ENCODE measurements at places on chromosomes 3 and 15.

DNA sequence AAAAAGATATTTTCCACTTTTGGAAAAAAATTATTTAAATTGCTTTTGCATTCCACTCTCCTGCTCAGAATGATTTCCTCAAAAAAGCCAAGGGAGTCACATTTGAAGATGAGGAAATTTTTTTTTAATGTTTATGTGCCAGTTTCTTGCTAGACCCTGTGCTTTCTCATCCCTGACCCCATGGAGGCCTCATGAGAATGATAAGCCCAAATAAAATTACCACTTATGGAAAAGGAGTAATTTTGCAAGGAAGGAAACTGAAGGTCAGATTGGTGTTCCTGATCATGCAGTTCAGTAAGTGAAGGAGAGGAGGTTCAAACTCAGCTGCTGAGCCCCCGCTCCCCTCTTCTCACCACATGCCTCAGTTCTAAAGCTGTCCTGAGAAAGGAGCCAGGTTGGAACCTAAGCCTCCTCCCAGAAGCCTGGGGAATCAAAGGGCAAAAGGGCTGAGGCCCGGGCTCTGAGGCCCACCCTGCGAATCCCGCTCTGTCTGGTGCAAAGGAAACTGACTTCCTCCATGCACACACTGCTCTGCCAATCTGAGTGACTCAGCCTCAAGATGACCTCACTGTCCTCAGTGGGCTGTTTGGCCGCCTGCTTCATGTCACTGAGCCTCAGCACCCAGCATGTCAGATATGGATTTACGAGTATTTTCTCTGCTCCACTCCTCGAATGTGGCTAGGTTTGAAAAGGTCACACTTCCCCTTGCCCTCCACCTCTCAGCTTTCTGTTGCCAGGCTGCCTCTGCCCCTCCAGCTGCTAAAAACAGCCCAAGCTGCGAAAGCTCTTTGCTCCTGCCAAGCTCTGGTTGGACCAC lies 56.9 kb upstream of the FLNB start:
- no peak for DNase-seq

GRCh38 chr3:164208048-164208447 lies 870.2 kb downstream of the SI start:
- no peak for DNase-seq

DNA sequence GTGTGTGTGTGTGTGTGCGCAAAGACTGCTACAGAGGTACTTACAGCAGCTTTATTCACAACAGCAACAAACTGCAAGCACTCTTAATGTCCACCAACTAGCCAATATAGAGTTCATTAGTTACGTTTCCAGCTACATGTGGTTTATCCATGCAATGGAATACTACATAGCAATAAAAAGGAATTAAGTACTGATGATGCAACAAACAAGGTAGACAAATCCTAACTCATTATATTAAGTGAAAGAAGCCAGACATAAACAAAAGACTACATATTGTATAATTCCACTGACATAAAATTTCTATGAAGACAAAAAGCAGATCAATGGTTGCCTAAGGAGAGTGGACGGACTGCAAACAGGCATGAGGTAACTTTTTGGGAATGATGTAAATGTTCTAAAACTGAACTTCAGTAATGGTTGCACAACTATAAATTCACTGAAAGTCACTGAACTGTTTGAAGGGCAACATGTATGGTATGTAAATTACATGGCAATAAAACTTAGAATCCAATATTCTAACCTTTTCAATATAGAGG lies 433.7 kb downstream of the SHQ1 start:
- DNase-seq: no peak

DNA sequence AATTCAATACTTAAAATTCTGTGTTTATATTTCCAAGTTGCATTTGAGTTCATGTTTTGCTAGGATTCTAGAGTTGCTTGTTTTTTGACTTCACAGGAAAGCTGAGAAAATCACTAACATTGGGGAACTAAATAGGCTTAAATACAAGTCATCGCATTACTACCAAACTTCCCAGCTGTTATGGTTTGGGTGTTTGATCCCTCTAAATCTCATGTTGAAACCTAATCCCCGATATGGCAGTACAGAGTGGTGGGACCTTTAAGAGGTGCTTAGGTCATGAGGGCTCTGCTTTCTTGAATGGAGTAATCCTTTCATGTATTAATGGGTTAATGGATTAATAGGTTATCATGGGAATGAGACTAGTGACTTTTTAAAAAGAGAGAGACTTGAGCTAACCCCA lies 77.2 kb upstream of the ARPP21 start:
- no peak for DNase-seq

DNA sequence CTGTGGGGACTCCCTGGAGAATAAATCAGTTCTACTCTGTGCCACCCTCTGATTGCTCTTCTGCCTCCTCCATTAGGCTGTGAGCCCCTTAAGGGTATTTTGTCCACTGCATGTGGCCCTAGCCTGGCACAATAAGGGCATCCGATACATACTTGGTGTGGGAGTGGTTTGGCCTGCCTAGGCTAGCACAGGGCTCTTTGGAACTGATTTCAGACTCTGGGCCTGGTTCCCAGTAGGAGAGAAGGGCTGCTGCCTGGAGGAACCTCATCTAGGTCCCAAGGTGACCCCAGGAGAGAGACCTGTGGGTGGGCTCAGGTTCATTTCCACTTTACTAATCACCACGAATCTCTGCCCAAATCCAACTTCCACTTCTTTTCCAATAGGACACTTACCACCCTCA lies 5.3 kb upstream of the CTDSPL start:
- no peak for DNase-seq

- DNase-seq: no peak
These were observed 317.7 kb upstream of the TLE3 start for GRCh38 chr15:70415398-70415797.

DNA sequence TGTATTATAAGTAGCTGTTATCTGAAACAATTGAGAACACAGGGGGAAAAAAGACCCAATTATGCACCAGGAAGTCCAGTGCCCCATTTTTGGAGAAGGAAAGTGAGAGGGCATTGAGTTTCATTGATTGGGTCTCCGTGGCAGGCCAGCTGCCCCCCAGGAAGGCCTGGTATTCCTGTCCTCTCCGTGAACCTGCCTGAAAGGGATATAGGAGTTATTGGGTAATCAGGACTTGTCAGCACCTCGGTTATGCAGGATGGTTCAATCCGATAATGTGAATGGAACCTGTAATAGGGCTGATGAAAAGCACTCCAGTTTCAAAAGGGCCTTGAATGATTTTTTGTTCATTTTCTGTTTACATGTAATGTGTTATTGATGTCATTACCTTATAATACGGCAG lies 122.0 kb upstream of the RARB start:
- no peak for DNase-seq

DNA sequence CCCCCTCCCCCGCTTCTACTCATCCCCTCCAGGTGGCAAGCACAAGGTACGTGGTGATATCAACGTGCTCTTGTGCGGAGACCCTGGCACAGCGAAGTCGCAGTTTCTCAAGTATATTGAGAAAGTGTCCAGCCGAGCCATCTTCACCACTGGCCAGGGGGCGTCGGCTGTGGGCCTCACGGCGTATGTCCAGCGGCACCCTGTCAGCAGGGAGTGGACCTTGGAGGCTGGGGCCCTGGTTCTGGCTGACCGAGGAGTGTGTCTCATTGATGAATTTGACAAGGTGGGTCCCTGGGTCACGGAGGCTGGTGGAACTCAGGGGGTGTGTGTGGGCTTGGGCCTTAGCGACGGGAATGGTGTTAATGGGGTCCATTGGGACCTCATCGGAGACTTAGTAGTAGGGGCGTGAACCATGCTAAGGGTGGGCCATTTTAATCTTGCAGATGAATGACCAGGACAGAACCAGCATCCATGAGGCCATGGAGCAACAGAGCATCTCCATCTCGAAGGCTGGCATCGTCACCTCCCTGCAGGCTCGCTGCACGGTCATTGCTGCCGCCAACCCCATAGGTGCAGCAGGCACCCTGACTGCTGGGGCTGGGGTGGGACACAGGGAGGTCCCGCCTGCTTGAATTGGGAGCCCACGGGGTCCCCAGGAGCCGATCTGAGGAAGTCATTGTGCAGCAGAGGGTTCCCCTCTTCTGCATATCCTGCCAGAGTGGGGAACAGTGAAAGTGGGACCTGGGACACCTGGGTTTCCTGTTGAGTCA lies 12.0 kb upstream of the PODXL2 start:
- DNase-seq: no peak

DNA sequence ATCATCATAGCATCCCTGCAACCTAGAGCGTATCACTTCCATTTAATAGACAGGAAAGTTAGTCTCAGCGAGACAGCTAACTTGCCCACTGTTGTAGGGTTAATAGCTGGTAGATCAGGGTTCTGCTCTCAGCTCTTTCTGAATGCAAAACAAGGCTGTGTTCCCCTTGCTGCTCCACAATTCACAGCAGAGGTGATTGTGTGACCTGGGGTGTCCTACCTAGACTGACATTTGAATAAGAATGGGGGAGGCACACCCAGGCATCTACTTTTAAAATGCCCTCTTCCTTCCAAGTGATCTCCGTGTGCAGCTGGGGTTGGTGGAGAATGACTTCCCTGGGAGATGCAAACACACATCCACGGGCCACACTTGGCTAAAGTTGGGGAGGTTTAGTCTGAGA lies 43.0 kb upstream of the CACNA2D3 start:
- no peak for DNase-seq

DNA sequence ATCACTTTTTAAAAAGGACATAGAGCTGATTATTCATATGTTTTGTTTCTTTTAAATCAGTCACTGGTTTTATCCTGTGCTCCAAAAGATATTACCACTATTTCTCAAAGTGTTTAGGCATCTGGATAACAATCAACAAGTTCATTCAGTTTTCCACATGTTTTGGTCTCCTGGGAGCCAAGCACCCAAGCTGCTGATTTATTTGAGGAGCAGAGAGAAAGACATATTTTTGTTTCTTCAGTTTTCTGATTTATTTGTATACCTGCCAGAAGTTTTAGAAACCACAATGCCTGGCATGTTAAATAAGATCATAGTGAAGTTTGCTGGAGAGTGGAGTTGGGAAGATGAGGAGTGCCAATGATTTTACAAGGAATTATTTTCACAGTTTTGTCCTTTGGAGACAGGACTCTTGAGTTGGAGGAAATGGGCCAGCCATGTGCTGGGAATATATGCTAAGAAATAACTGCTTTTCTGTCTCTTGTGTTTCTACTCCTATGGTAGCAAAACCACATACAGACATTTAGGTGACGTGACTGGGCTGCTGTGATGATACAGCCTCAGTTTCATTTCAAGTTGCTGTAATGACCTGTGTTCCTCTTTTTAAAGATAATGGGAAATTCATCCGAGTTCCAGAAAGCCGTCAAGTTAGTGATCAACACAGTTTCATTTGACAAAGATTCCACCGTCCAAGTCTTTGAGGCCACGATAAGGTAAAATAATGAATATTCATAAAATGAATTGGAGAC lies 11.7 kb downstream of the EDEM1 start:
- no peak for DNase-seq

- no peak for DNase-seq
These were observed 11.0 kb upstream of the RAB7A start for GRCh38 chr3:128714887-128715491.

DNA sequence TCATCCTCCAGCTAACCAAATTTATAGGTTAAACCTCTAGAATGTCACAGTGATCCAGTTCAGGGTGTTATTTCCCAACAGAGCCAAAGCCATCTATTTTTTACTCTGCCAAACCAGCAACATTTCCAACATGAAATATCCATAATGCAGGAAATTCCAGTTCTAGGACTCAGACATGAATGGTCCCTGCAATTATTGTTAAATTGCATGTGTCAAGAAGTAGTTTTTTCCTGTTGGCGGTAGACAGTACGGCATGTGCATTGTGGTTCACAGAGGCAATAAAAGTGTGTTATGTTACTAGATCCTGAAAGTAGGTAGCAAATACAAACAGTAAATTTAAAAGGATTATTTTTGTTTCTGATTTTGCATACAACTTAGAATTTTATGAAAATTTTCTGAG lies 215.7 kb upstream of the THBS1 start:
- no peak for DNase-seq

- DNase-seq: no peak
These were observed 509.3 kb downstream of the ROBO1 start for GRCh38 chr3:79258479-79258878.

DNA sequence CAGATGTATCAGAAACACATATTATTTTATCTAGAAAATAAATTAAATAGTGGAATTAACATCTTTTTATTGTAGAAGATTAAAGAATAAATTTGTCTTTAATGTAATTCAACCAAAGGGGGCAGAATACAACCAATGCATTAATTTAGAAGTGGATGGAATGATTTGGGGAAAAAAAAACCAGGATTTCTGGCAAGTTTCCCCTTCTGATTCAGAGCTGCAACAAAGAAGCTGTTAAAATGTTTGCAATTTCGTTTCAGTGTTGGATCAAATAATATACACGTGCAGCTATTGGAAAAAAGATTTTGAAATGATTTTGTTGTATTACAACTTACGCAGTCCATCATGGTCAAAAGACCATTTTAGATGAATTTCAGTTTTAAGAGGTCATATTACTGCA lies 71.6 kb upstream of the ZNF280D start:
- no peak for DNase-seq

DNA sequence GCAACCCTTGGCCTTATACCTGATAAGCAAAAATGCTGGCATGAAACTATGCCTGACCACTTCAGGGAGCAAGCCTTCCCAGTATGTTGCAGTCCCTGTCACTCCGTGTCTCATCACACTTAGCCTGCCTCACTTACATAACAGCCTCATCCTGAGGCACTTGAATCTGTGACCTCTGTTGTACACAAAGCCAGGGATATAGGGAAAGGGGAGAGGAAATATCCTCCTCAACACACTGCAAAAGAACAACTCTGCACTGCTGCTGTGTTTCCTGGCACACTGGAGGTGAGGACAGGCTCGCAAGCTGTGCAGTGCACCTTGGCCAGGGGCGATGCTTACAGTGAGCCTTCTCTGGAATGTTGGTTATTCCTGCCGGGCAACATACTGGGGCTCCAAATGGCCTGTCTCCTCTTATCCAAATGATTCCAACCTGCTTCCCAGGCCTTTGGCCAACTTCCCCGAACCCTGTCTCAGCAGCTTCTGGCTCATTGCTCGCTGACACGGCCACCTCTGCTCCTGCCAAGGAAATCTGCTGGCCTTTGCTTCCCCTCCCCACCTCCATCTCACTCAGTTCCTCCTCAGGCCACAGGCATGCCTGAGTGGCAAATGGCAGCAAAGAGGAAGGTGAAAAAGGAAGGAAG lies 109.2 kb downstream of the CD47 start:
- DNase-seq: no peak

DNA sequence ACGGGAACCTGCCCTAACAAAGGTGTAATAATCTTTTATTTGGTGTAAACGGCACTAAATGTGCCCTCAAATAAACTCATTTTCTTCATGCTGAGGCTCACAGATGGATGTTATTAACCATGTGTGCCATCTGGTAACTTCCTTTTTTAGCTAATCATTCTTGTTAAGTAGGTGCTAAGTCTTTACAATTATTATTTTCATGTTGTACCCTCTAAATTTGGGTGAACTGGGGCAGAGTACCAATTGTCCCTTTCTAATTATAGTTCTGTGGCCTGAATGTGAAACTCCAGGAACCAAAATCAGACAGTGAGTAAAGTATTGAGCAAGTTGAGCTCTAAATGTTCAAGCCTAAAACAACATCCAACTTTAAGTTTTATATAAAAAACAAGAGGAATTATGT lies 220.7 kb upstream of the CADM2 start:
- no peak for DNase-seq
